ENCODE measurements at places on chromosomes 1 and 21.

GRCh38 chr1:79124756-79125155, 118.2 kb upstream of the ADGRL4 start:
- DNase-seq = no peak

GRCh38 chr1:14759843-14760242, 161.4 kb downstream of the KAZN start:
- no peak for DNase-seq

- DNase-seq = no peak
These were observed 10.3 kb downstream of the WLS start for GRCh38 chr1:68221980-68222373.

- DNase-seq = no peak
These were observed 513 bp downstream of the GTF2B start for GRCh38 chr1:88890791-88891317.

- DNase-seq = no peak
These were observed 400.5 kb downstream of the KCNT2 start for GRCh38 chr1:196207612-196208217.

- DNase-seq = no peak
These were observed 48.9 kb downstream of the GIPC2 start for GRCh38 chr1:78094639-78095038.

DNA sequence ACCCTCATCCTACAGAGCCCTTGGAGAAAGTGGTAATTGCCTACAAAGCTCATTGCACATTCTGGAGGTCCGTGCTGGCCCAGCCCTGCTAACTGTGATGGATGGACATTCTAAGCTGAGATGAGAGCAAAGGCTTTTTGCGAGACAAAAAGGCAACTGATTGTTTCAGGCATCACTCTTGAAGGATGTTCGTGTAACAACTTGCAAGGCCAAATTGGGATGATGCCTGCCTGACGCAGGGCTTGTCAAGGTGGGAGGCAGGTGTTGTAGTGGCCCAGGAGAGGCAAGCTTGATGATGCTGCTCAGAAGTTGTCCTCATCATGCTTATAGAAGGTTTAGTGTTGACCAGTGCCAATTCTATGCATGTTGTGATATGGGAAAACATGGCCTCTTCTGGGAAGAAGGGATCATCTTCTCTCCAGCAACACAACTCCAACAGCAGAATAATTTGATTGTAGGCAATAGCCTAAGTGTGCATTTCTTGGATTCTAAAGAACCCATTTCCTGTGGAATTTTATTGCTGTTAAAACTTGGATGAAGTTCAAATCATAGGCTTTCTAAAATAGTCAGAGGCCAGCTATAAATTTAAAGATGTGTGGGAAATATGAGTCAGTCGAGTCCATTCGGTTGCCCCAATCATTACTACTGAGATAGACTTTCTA, 102.5 kb upstream of the COA6 start:
- no peak for DNase-seq

GRCh38 chr1:234206651-234207284, 166.5 kb upstream of the COA6 start:
- DNase-seq = peak; percentile 41

- DNase-seq = no peak
These were observed 1.2 kb downstream of the HJV start for GRCh38 chr1:146020058-146021049.

DNA sequence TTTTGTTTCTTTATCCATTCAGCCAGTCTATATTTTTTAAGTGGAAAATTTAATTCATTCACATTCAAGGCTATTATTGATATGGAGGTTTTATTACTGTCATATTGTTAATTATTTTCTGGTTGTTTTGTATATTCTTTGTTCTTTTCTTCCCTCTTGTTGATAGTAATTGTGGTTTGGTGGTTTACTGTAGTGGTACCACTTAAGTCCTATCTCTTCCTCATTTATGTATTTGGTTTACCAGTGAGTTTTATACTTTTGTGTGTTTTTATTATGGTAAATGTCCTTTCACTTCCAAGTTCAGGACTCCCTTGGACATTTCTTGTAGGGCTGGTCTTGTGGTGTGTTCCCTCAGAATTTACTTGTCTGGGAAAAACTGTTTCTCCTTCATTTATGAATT, 28.1 kb upstream of the PM20D1 start:
- no peak for DNase-seq

- DNase-seq = no peak
These were observed 1.9 kb downstream of the PLEKHA6 start for GRCh38 chr1:204357551-204358490.

GRCh38 chr1:17098446-17099317, 20.6 kb downstream of the PADI2 start:
- DNase-seq = no peak

DNA sequence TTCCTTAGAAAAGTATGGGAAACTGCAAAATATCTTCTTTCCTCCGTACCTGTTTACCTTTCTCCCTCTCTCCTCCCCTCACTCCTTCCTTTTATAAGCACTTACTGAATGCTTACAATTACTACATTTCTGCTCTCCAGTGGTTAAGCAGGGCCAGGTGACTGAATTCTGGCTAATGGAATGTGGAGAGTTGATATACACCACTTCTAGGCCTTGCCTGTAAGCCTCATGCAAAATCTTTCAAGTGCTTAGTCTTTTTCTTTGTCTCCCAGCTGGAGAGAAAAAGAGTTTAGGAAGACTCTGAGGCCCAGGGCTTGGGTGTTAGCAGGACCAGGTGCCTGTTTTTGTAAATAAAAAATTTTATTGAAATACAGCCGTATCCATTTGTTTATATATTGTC, 77.7 kb upstream of the CACNA1E start:
- no peak for DNase-seq

DNA sequence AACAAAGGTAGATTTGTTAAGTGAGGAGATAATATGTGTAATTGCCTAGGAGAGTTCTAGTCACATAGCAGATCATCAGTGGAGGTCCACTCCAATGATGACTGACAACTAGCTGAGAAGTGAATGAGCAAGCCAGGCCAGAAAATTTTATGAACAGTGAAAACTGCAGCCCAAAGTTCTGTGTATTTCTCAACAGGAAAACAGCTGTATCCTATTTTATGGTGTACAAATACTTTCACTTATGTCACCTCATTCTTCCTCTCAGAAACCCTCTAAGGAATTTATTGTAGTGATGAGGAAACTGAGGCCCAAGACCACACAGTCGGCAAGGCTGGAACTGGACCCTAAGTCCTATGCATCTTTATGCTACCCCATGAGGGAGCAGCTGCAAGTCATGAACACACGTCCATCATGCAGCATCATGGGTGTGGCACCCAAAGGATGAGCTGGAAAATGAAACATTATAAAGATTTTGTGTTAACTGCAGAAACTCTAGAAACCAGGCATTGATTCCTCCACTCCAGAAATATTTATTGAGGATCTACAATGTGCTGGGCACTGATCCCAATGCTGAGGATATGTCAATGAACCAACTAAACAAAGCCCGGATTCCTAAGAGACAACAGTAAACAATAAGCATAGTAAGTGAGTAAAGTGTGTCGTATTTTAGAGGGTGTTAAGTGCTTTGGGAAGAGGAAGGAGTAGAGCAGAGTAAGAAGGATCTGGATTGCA, 99.5 kb upstream of the DUSP10 start:
- DNase-seq = peak; percentile 41

DNA sequence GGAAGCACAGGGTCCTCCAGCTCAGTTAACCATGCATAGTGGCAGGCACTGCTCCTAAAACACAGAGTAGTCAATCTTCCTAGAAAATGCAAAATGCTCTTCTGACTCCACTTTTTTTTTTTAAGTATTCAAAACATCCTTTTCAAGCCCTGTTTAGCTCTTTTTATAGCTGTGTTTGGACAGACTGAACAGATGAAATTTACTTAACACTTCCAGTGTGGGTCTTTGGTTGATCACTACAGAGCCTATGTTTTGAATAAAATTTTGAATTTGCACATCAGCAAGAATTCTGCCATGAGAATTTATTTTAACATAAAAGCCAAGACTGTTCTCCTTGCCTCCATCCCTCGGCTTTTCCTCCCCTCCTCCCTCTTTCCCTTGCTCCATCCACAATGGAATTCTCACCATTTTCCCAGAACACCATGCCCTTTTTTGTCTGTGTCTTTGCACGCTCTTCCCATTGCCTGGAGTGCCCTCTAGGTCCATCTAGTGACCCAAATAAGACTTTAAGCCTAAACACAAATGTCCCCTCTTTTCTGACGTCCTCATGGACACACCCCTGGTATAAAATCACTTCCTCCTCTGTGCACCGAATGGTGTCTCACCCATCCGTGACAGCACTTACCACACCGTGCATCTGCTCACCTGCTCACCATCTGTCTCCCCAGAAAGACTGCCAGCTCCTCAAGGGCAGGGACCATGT, 24.0 kb upstream of the CPT2 start:
- DNase-seq = peak; percentile 56

Data from GM04504 (cell line).